Activated CD8-positive, alpha-beta T cell treated with anti-CD3 and anti-CD28 coated beads, Interleukin-2, amount 10 ng/mL, durations not matched to agents 7 days and 5 days (primary cell): ENCODE measurements at places on chromosomes 7 and 10.

GRCh38 chr7:14622559-14622958, 280.0 kb downstream of the DGKB start:
- no peak for DNase-seq

- no peak for DNase-seq
Measured at GRCh38 chr10:75880031-75880775, 448.8 kb downstream of the LRMDA start.

GRCh38 chr7:21617513-21617912, 74.7 kb downstream of the DNAH11 start:
- DNase-seq: no peak

GRCh38 chr7:40057292-40057691, 77.1 kb downstream of the MPLKIP start:
- DNase-seq: no peak

GRCh38 chr10:58963723-58964124, 212.7 kb upstream of the PHYHIPL start:
- no peak for DNase-seq

- DNase-seq: no peak
Measured at GRCh38 chr10:69839696-69840345, 38.1 kb downstream of the COL13A1 start.

DNA sequence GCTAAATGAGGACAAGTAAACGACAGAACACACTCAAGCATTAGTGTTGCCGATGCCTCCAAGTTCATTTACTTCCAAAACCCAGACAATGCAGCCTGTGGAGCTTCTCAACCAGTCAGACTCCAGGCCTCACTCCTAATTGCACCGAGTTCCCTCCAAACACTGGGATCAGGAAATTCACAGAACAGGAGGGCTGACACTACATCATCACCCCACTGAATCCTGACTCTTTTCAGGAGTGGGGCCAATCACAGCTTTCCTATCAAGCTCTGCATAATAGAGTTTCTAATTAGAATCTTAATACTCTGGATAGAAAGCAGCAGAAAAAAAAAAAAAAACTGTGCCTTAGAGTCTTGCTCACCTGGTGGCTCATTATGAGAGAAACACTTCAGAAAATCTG, 103.7 kb downstream of the GLI3 start:
- DNase-seq: no peak

DNA sequence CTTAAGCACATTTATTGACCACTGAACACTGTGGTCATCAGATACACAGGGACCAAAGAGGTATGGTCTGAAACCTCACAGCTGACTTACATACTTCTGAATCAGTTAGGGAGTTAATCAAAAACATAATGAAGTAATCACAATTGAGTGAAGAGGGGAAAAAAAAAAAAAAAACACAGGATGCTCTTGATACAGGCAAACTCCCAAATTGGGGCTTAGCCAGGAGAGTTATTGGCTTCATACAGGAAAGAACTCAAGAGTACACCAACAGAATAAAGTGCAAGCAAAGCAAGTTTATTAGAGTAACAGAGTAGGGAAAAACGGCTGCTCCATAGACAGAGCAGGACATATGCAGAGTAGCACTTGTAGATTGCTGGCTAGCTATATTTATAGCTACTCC, 917.0 kb downstream of the CNTNAP2 start:
- no peak for DNase-seq

DNA sequence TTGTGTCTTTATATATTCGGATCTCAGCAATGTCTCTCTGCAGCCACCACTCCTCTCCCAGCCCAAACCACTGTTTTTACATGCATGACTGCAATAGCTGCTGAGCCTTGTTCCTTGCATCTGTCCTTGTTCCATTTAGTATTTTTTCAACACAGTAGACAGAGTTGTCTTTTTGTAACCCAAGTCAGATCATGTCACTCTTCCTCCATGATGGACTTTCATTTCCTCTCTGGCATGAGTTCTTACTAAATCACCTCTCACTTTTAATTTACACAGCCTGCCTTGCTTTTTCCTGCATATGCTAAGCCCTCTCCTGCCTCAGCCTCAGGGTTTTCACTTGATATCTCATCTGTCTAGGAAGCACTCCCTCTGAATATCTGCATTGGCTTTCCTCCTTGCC, 353.2 kb downstream of the HGF start:
- DNase-seq: no peak

- DNase-seq: no peak
Measured at GRCh38 chr7:114997487-114998404, 75.9 kb downstream of the MDFIC start.

DNA sequence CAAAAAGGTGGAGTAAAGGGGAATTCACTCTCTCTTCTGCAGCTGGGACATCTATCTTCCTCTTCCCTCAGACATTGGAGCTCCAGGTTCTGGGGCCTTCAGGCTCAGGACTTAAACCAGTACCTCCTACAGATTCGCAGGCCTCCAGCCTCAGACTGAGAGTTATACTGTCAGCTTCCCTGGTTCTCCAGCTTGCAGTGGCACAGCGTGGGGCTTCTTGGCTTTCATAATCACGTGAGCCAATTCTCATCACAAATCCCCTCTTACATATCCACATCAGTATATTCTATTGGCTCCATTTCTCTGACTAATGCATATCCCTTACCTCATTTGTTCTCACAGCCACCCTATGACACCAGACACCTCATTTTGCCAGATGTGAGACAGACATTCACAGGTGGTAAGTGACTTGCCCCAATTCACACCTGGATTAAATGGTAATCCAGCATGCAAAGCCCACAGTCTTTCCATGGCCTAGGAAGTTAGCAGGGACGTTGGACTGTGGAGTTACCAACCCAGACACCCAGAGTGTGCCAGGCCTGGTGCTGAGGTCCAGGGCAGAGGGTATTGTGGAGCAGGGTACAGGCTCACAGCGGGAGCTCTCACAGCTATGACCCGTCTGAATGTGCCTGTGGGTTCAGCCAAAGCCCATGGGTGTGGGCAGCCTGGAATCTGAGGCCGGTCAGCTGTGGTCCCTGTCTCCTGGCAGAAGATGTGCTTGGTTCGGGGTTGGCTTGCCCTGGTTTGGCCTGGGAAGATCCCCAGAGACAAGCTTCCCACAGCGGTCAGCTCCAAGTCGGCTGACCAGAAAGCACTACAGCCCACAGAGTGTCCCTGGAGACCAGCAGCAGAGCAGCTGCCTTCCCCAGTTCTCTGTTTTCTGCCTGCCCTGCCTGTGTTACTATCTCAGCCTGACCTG, 18.4 kb upstream of the ZCCHC24 start:
- DNase-seq: no peak

- DNase-seq: peak; percentile 22
Measured at GRCh38 chr7:12111422-12112405, 99.4 kb upstream of the TMEM106B start.

GRCh38 chr7:83161186-83161585, 1.5 kb downstream of the PCLO start:
- no peak for DNase-seq

GRCh38 chr10:119531067-119531466, 11.5 kb downstream of the RGS10 start:
- DNase-seq: no peak

DNA sequence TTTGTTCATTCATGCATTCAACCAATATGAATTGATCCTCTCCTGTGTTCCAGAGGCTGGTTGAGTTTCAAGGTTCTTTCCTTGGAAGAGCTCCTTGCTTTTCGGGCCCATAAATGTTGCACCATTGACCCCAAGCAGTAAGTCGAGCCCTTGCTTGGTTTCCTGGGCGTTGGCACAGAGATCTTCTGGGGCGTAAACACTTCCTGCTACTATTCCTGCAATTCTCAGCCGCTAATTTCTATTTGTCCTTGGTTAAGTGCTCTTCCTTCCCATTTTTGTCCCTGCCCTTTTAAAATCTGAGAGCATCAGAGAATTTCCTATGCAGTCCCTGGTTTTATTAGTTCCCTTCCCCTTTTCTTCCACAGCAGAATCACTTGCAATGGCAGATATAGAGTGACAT, 44.1 kb upstream of the ADRB1 start:
- DNase-seq: no peak

DNA sequence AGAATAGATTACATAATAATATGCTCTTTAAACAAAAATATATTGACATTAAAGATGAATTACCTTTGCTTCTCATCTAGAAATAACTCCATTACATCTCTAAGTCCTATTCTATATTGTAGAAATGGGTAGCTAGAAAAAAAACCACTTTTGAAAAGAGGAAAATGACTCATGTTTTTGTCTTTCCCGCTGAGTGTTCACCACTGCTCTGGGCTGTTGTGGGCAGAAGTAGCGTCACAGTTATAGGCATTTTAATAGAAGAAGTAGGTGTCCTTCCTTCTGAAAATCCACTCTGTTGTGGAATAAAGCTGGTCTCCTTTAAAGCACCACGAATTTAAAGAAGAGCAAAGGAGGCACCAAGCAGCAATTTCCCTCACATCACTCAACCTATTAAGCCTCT, 117.6 kb upstream of the NFE2L3 start:
- no peak for DNase-seq

- no peak for DNase-seq
Measured at GRCh38 chr7:11831156-11831735, 752 bp downstream of the THSD7A start.

DNA sequence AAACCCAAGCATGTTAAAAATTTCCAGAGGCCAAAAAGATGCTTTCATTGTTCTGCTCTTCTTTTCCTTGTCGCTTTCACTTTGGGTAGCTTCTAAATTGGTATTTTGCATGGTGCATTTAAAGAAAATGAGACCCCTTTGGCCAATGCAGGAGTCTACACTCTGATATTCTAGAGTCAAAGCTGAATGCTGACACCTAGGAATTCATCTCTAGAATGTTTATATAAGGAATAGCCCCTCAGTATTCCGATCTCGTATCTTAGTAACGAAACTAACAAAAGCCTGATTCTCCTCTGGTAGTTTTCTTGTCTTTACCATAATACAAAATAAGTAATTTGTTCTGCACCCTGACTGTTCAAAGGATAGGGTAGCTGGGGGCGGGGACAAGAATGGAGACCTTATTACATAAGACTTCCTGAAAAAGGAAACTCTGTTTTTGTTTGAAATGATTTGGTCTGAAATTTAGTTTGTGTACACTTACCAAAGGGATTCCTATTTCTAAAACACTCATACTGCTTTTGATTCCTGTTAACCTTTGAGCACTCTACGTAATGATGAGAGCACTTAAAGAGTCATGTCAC, 17.1 kb downstream of the IKZF1 start:
- no peak for DNase-seq

- peak; percentile 58 for DNase-seq
Measured at GRCh38 chr7:6436385-6436685, 11.4 kb downstream of the DAGLB start.

DNA sequence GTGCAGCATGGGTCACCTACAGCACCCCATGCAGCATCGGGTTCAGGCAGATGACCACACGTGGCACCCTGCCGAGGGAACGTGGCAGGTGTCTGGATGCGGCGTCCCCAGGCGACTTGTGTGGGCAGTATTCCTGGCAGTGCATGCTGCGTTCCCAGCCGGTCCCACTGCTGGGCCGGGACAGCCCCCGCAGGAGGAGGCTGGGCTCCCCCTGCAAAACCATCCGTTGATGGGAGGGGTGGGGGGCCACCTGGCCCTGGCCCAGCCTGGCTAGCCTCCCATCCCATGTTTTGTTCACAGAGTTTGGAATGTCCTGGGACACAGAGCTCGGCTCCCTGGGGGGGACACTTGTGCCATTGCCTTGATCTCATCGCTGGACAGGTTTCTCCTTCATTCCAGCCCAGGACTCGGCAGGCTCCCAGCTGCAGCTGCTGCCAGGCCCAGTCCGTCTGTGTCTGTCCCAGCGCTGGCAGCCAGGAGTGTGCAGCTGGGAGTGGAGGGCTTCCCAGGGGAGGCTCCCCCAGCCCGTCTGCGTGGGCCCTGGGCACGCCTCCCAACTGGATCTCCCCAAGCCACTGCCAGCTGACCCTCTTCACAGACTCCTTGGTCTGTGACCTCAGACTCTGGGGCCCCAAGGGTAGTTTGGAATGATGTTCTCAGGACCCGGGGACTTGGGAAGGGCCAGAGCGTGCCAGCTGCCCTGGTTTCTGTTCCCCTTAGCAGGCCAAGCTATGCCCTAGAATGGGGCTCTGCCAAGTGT, 32.6 kb downstream of the TMEM270 start:
- no peak for DNase-seq

DNA sequence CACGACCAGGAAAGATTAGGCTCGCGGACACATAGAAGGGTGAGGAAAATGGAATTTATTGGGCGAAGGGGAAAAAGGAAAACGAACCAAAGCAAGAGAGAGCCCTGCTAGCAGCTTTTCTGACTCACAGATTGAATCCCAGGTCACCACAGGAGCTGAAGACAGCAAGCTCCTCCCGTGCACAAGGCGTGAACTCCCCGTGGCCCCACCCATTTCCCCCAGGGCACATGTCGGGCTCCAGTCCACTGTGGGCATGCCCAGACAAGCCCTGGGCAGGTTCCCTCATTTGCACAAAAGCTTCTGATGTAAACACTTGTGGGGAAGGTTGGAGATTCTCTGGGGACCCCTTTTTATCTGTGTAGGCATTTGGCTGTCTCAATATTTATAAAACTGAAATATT, 582.4 kb downstream of the SUGCT start:
- DNase-seq: peak; percentile 65

DNA sequence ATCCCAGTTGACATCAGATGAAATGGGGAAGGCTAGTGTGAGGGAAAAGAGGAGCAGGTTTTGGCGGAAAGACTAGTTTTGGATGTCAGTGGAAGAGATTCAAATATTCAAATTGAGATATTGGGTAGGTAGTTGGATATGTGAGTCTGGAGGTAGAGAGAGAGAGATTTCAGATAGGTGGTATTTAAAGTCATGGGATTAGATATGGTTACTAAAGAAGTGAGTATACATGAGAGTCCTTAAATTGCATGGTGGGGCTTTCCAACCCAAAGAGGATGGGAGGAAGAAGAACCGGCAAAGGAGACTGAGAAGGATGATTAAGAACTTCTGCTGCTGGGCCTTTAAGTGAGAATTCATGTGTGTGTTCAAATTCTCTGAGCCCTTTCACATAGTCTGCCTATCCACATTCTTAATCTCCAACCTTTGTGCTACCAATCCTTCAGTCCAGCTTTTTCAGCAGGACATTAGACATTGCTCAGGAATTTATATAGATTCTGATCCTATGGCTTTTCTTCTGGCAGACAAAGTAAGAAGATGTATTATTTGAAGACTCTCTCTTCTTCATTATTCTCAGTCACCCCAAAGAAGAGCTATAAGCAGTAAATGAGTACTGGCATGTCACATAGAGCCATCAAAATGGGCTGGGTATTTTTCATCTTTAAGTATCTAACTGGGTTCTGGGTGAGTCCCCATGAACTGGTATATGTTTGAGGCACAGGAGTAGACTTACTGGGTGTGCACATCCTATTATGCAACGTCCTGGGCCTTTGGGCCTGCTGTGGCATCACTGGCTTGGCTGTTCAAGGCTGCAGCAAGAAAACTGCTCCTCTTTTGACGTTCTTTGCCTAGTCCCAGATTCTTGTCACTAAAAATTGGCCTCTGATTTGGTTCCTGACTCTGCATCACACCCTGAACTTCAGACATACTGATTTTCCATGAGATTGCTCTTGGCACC, 33.6 kb downstream of the ST7 start:
- no peak for DNase-seq

- no peak for DNase-seq
Measured at GRCh38 chr7:28419716-28420115, 7.4 kb downstream of the CREB5 start.

GRCh38 chr10:114751856-114752255, 69.7 kb upstream of the FHIP2A start:
- no peak for DNase-seq

- DNase-seq: no peak
Measured at GRCh38 chr7:111092406-111093236, 1.7 kb downstream of the LRRN3 start.
